ENCODE measurements at places on chromosomes 12 and 14.

- DNase-seq = peak; percentile 32
Observed at GRCh38 chr12:54603872-54604271, 15.4 kb upstream of the PPP1R1A start.

- no peak for DNase-seq
Observed at GRCh38 chr12:25377469-25378177, 126.9 kb upstream of the KRAS start.

DNA sequence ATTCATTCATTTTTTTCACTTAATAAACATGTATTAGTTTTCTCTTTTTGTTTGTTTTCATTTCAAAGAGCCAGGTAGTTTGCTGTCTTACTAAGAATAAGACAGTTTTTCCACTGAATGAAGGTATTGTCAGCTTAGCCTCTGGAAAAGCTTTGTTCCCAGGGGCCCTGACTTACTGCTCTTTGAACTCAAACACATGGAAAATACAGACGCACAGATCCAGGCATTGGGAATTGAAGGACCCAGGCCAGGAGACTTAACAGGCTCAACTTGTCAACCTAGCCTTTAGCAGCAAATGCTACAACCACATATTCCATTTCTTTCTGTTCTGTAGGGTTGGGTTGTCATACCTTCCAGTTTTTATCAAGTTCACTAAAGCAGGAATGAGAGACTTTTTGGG is 38.5 kb upstream of the SLCO1C1 start:
- DNase-seq = peak; percentile 70

- no peak for DNase-seq
Observed at GRCh38 chr12:93902736-93903562, 225.8 kb downstream of the CRADD start.

GRCh38 chr14:28987516-28987915 is 220.9 kb downstream of the FOXG1 start:
- DNase-seq = no peak

DNA sequence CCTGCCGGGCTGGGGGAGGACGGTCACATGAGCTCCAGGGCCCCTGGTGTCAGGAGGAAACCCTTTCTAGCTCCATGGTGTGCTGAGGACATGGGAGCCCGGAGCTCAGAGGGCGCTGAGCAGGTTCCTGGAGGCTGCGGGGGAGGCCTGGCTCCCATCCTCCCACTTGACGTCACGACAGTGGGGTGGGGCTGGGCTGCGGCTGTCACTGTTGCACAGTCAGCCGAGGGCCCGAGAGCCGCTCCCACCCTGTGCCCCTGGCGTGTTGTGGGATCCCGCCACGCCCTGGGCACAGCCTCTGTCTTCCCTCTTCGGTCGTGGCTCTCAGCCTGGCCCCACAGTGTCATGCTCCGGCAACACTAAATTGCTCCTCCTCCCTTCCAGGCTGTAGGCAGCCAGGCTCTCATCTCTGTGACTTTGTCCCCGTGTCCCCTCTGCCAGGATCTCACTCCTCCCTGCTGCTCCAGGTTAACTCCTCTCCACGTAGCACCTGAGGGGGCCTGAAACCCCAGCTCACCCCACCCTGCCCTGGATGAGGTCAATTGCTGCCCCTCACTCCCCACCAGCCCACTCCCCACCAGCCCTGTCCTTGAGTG is 33.0 kb downstream of the BEGAIN start:
- no peak for DNase-seq

DNA sequence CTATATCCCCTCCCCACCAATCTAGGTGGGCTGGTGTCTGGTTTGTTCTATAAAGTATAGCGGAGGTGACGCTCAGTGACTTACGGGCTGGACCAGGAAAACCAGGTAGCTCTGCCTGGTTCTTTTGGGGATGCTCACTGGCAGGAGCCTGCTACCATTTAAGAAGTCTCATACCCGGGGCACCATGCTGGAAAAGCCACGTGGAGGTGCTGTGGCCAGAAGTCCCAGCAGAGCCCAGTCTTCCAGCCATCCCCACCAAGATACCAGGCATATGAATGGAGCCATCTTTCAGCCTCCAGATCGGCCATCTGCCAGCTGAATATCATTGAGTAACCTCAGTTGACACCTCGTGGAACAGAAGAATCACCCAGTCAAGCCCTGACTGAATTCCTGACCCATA is 87.2 kb downstream of the AACS start:
- DNase-seq = no peak

DNA sequence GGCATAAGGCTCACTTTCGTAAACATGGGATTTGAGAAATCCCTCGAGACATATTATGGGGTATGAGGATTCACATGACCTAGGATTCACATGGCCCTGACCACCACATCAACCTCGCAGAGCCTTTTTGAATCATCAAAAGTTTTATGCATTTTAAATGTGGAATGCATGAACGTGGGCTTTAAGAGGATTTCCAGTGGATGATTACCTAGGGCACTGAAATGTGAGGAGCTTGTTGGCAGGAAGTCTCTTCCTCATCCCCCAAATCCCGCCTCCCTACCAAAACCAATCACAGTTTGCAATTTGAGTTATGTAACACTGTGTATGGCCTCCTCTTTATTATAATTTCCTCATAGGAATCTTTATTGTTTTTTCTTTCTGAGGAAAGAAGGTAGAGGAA is 659.6 kb upstream of the TBX3 start:
- DNase-seq = no peak

- DNase-seq = no peak
Observed at GRCh38 chr14:71061458-71061857, 154.2 kb downstream of the PCNX1 start.

DNA sequence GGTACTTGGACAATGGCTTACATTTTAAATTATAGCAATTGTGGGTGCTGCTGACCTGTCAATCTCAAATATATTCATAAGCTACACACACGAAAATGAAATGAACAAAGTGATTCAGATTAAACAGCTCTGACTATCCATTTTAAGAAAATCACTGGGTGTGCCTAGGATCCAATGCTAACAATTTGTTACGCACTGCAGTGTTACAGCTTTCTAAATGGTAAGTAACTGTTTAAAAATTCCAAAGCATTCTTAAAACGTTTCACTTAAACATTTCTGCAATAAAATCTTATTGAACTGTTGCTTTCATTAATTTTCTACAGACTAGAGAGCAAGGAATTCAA is 18.9 kb downstream of the LMO3 start:
- DNase-seq = no peak

- DNase-seq = peak; percentile 60
Observed at GRCh38 chr14:77088645-77089044, 9.4 kb upstream of the CIPC start.

Data from islet precursor cell (in vitro differentiated cells).